ENCODE measurements at places on chromosomes 7 and 10. TPM values are rescaled to one million over a fixed set of nuclear protein-coding genes. Genes with fewer than 3 reads are reported as not detected.

ACHE gene
- 0.41 TPM for total RNA-seq

PRPS1L1 gene
- total RNA-seq, result not detected

PODXL gene
- 0.60 TPM for total RNA-seq

HYAL4 gene
- total RNA-seq, result 0.48 TPM

SAMD9L gene
- 27.0 TPM for total RNA-seq

DNA sequence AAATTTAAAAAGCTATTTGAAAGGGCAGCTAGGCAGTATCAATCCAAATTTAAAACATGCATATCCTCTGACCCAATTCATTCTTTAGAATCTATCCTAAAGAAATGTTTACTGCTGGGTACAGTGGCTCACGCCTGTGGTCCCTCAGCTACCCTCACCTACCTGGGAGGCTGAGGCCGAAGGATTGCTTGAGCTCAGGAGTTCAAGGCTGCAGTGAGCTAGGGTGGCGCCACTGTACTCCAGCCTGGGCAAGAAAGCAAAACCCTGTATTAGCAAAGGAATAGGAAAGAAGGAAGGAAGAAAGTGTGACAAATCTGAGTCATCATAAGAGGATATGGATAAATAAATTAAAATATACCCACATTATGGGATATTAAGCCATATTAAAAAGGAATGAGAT, 36.3 kb downstream of the C7orf33 start:
- no peak for DNase-seq

GRCh38 chr7:42852531-42852930, 59.3 kb downstream of the C7orf25 start:
- DNase-seq, result no peak

DNA sequence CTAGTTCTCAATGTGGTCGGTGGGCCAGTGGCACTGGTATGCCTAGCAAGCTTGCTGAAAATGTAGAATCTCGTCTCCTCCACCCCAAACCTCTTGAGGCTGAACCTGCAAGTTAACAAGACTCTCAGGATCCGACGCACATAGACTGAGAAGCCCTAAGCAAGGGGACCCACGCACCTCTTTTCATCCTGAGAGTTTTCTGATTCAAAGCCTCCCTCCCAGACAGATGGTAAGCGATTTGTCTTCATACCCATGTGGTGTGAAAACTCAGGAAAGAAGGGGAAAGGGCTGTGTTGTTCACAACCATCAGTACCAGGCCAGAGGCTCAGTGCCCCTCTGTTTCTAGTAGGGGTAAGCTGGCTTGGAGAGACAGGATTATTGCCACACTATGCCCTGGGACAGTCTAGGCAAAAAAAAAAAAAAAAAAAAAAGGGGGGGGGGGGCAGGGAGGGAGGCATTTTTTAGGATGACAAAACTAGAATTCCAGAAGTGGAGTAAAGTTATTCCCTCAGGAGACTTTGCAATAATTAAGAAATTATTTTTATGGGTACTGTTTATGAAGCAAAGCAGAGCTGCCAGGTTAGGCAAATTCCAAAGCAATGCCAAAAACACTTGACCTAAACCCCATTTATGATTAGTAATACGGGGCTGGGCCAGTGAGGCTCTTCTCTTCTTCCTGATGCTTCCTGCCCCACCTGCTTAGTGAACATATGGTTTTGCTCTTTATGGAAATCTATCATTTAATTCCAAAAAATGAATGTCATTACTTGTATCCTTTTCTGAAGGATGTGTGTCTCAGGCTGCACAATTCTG, 117.6 kb upstream of the PDLIM1 start:
- DNase-seq, result no peak

DNA sequence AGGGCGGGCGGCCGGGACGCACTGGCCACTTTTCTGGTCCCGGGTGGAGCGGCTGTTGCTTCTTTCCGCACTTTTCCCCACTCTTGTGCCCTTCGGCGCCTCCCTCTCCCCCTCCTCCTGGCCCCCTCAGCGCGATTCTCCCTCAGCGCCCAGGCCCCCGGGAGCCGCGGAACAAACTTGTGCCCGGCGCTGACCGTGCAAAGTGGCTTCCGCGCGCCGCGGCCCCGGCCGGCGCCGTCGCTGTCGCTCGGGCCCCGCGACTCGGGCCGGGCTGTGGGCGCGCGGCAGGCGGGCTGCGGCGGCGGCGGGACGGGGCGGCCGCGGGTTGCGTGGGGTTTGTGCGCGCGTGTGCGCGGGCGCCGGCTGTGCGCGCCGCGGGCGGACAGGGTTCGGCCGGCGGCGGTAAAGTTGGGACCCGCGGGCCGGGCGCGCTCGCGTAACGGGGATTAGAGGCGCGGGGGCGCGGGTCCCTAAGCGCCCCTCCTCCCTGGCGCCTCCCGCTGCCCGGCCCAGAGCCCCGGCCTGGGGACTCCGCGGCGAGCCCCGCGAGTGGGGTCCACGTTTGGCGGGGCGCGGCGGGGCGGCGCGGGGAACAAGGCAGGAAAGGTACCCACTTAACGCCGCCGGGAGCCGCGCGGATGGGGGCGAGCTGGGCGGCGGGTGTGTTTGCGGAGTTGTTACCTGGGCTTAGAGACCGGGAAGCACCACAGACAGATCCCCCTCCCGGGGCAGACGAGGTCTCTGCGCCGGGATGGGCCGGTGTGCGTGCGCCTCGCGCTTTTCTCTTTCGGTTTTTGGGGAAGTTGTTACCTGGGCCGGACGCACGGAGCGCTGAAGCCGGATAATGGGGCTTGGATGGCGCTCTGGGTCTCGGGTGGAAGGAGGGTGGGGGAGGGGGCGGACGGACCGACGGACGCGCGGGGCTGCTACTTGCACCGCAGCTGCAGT, 860 bp downstream of the ZEB1 start:
- peak; percentile 63 for DNase-seq

DNA sequence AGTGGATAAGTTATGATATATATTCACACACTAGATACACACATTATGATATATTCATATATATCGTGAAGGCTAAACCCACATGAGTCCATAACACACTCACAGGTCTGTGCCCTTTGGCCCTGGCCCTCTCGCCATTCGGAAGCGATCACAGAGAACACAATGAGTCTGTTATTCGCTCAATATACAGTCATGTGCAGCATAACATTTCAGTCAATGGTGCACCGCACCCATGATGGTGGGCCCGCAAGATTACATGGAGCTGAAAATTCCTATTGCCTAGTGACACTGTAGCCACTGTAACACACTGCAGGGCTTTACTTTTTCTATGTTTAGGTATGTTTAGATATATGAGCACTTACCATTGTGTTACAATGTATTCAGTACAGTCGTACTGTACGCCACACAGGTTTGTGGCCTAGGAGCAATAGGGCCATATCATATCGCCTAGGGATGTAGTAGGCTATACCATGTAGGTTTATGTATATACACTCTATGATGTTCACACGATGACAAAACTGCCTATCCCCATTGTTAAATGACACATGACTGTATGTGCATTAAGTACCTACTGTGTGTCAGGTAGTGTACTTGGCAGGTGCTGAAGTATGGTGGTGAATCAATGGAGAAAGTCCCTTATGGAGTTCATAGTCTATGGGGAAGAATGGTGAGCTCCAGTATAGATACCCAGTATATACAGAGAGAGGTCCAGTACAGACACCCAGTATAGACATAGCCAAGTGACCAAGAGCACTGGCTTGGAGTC, 198.8 kb upstream of the KLF14 start:
- DNase-seq, result no peak

- DNase-seq, result no peak
These were observed 269.0 kb downstream of the DIP2C start for GRCh38 chr10:420154-421121.

- DNase-seq, result peak; percentile 38
These were observed 605 bp downstream of the SUFU start for GRCh38 chr10:102504179-102504975.
